ENCODE measurements at places on chromosomes 7 and 10. TPM values are rescaled to one million over a fixed set of nuclear protein-coding genes. Genes with fewer than 3 reads are reported as not detected.

Gene TRIM74
- total RNA-seq, result 0.81 TPM

Gene EPO
- total RNA-seq, result not detected

Gene SGCE
- 23.7 TPM for total RNA-seq

Gene TSPAN33
- 14.9 TPM for total RNA-seq

Gene CELF2
- 71.2 TPM for total RNA-seq

Gene URGCP
- 44.4 TPM for total RNA-seq

Gene CALCR
- total RNA-seq, result 0.05 TPM

Gene PDZD7
- 0.22 TPM for total RNA-seq

Gene PSD
- 0.49 TPM for total RNA-seq

All from Right ventricle myocardium inferior (tissue), 1 donor.